ENCODE measurements at places on chromosomes 1 and 21.

- no peak for DNase-seq
These were observed 165.8 kb upstream of the JUN start for GRCh38 chr1:58949551-58950220.

- DNase-seq, result peak; percentile 44
These were observed 37.2 kb downstream of the WNT4 start for GRCh38 chr1:22105611-22106207.

DNA sequence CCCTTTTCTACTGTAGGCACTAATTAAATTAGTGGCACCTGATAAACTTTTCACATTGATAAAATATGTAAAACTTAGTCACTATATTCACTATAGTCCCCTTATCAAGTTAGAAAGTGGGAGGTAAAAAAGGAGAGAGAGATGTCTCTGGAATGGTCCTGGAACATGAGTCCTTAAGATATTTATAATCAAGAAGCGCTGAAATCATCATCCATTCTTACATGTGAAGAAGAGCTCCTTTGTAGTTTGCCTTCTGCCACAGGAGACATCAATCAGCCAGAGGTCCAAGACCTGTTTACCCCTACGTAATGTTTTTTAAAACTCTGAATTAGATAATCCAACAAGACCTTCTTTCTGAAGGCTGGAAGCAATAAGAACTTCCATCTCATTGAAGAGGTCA, 65.3 kb downstream of the GATAD2B start:
- no peak for DNase-seq

DNA sequence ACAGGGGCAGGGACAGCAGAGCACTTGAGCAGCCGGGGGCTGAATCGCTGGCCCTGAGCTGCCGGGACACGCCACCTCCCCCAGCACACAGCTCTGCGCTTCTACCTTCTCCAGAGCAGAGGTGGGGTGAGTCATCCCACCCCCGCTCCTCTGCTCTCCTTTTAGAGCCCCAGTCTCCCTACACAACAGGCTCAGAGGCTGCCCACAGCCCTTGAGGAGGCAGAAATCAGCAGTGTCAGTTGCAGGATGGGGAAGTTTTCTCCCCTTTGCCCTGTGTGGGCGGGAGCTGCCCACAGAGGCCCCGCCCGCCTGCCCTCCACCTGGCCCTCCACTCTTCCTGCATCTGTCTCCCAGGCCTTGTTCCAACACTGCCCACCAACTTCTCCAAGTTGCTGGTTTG, 94.6 kb downstream of the STUM start:
- DNase-seq, result no peak

DNA sequence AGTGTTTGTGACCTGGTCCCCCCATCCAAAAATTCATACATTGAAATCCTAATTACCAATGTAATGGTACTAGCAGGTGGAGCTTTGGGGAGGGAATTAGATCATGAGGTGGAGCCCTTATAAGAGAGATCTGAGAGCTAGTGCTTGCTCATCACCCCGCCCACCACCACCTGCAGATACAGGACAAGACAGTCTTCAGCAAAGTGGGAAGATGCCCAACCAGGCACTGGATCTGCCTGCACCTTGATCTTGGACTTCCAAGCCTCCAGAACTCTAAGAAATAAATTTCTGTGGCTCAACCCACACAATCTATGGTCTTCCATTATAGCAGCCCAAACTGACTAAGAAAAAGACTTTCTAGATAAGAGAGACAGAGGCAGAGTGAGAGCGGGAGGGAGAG, 343.4 kb downstream of the LRRIQ3 start:
- DNase-seq, result no peak

DNA sequence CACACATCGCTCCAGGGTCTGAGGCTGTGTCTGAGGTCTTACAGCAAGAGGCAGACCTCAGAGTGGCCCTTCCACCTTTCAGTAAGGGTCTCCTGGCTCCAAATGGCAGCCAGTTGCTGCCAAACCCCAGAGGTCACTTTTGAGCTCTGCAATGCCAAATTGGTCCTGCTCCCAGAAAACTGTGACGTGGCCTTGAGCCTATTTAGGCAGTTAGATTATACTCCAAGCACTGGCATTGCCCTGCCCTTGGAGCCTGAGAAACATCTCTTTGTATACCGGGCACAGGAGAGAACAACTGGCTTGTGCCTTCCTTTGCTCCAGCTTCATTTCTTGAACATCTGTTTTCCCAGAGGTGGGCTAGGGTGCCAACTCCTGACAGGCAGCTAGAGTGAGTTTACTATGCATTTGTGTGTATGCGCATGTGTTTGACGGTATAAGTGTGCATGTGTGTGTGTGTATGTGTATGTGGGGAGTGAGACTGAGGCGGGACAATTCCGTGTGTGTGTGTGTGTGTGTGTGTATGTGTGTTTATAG, 134.5 kb downstream of the IER5 start:
- DNase-seq, result no peak

DNA sequence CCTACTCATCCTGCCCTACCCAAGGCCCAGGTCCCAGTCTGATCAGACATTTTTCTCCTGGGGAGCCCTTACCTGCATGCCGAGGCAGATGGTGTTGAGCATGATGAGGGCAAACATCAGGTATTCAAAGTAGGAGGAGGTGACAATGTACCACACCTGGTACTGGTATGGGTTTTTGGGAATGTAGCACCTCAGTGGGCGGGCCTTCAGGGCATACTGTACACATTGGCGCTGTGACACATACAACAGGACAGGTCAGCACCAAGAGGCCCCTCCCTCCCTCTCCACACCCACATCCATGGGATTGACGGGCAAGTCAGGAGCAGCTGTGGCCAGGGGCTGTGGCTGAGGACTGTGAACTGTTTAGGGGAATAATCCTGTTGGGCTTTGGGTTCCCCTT, 37.1 kb upstream of the KIF21B start:
- DNase-seq, result no peak

Measured in naive thymus-derived CD8-positive, alpha-beta T cell (primary cell).